Frontal cortex (tissue), 4 donors: ENCODE measurements at places on chromosomes 13 and 19. TPM values are rescaled to one million over a fixed set of nuclear protein-coding genes. Genes with fewer than 3 reads are reported as not detected.
A peak's percentile ranks its signal among the peaks of the same experiment; 100 is the strongest.

DNA sequence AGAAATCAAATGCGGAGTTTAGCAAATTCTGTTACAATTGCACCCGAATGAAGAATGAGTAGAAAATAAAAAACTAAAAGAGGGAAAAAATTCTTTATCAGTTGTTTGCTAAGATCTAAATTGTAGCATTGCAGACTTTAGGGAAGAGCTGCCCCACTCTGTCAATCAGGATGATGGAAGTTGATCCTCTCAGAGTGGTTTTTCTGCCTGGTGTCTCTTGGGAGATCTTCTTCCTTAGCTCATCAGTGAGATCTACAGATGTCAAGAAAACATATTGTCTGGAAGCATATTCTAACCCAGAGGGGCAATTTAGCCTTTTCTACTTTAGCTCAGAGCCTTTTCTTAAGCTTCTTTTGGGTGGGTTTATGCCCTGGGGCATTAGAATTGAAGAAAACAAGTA lies 223.2 kb upstream of the PCDH17 start:
- DNase-seq = no peak

The LILRA6 gene
- total RNA-seq = under 0.01 TPM

- DNase-seq = no peak
Observed at GRCh38 chr19:33640773-33641172, 19.0 kb downstream of the CHST8 start.

The ABCA7 gene
- 2.0 TPM for total RNA-seq

- no peak for DNase-seq
Observed at GRCh38 chr13:85651440-85651839, 147.8 kb downstream of the SLITRK6 start.

GRCh38 chr19:31781542-31781941 lies 432.3 kb upstream of the TSHZ3 start:
- no peak for DNase-seq

DNA sequence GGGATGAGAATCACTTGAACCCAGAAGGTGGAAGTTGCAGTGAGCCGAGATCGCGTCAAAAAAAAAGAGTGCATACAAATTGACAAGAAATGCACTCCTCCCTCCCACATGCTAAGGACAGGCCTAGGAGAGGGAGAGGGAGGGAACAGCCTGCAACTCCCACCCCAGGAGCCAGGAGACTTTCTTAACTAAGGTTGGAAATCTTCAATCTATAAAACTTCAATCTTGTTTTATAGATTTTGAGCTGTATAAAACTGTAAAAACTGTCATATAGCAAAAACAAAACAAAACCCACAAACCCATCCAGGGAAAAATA lies 1.3 kb upstream of the SYCN start:
- no peak for DNase-seq

DNA sequence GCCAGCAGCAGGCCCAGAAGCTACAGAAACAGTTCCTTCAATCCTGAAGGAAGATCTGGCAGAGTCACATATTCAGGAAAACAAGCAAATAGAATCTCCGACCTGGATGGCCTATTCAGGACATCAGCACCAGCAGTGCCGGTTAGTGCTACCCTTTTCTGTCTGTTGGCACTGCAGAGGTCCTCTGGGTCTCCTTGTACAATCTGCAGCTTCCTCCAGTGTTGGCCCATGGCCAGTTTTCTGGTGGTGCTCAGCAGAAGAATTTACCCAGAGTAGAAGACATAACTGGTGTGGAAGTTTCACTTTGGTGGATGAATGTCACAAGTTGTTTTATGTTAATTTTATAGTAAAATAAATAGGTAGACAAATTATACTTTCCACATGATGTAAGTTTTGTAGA lies 498.1 kb downstream of the COG6 start:
- no peak for DNase-seq

- no peak for DNase-seq
Observed at GRCh38 chr19:21308773-21309172, 20.4 kb downstream of the ZNF708 start.

GRCh38 chr13:88154001-88154400 lies 482.8 kb downstream of the SLITRK5 start:
- DNase-seq = no peak

DNA sequence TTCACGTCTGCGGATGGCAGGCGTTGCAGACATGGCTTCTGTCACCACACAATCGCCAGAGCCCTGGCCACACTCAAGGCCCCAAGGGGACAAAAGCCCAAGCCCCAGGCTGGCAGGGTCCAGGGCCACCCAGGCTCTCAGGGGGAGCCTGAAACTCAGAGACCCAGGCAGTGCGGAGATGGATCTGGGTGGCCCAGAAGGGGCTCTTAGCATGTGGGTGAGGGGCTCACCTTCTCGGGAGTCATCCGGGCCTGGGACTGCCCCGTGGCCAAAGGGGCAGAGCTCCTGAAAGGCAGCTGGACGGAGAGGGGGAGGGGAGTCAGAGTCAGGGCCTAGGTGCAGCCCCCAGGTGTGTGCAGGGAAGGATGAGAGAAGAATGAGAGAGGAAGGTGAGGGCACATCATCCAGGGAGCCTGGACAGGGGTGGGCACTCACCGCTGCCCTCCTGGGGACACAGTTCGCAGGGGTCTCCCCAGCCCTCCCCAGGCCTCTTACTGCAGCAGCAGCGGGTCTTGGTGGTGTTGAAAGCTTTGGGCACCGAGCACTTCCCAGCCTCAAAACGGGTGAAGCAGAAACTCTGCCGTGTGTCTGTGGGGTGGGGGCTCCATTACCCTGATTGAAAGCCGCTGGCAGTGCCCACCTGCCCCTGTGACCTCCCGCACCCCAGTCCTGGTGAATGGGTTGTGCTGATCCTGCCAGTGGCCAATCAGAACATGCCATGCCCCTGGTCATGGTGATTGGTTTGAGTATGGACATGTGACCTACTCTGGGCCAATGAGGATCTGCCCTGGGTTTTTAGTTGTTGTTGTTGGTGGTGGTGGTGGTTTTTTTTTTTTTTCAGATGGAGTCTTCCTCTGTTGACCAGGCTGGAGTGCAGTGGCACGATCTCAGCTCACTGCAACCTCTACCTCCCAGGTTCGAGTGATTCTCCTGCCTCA lies 37.4 kb downstream of the CCL25 start:
- no peak for DNase-seq

DNA sequence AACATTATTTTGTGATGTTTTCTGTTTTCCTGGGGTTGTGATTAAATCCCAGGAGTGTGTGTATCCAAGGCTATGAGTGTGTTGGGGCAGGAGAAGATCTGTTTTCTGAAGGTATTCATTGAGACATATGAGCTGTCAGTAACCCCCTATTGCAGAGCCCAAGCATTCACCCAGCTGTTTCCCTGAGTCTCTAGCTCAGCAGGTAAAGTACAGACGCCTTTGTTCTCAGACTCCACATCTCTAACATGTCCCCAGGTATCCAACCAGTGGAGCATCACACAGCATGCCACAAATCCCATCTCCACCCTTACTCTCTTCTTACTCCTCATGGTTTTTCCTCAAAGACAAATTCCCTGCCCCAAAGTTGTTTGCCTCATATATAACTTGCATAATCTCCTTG lies 213.6 kb downstream of the PCDH20 start:
- DNase-seq = no peak

- DNase-seq = no peak
Observed at GRCh38 chr13:109673477-109673876, 112.9 kb downstream of the IRS2 start.

DNA sequence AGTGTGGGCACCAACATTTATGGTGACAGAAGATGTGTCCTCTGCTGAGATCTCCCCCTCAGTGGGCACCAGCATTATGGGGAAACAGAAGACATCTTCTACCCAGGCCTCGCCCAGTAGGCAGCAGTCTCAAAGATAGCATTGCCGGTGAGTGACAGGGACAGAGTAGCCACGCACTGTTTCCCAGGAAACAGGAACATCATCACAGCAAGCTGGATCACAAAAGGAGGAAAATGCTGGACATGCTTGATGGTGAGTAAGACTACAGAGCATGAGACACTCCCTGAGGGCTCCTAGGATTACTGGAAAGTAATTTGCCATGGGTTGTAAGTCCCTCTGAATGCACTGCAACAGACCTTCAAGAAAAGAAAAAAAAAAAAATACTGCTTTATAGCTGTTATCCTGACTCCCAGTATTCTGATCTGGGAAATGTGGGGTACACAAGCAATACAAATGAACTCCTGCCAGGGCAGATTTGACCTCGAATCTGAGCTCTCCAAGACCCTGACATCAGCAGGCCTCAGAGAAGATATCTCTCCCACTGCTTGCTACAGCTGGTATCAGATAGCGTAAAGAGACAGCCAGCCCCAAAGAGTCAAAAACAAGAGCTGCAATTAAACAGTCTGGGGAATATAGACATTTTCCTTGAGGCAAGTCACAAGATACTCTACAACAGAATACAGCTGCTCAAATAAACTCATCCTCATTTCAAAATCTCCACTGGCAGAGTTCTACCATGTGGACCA lies 180.4 kb downstream of the RBM26 start:
- no peak for DNase-seq

- no peak for DNase-seq
Observed at GRCh38 chr13:24148414-24149235, 11.9 kb upstream of the SPATA13 start.

The LRRC63 gene
- total RNA-seq = 2.0 TPM

The ZNF573 gene
- total RNA-seq = 51.8 TPM

GRCh38 chr13:41931337-41931736 lies 29.6 kb downstream of the VWA8 start:
- DNase-seq = no peak

The ZFP14 gene
- 65.6 TPM for total RNA-seq

The URAD gene
- total RNA-seq = not detected

The TBXA2R gene
- total RNA-seq = 0.41 TPM

- DNase-seq = no peak
Observed at GRCh38 chr19:54207676-54207982, 7.0 kb downstream of the RPS9 start.

The SLC15A1 gene
- total RNA-seq = under 0.01 TPM

GRCh38 chr13:101291206-101291605 lies 125.1 kb downstream of the NALCN start:
- DNase-seq = no peak

The C13orf42 gene
- under 0.01 TPM for total RNA-seq

The LMTK3 gene
- total RNA-seq = 10.6 TPM

The NRTN gene
- total RNA-seq = not detected

The CD70 gene
- total RNA-seq = not detected

DNA sequence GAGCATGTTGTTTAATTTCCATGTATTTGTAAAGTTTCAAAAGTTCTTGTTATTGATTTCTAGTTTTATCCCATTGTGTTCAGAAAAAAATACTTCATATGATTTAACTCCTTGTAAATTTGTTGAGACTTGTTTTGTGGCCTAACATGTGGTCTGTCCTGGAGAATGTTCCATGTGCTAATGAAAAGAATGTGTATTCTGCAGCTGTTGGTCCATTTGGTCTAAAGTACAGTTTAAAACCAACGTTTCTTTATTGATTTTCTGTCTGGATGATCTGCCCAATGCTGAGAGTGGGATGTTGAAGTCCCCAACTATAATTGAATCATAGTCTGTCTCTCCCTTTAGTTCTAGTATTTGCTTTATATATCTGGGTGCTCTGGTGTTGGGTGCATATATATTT lies 34.9 kb upstream of the TPP2 start:
- DNase-seq = no peak

The ZNF382 gene
- 96.2 TPM for total RNA-seq

DNA sequence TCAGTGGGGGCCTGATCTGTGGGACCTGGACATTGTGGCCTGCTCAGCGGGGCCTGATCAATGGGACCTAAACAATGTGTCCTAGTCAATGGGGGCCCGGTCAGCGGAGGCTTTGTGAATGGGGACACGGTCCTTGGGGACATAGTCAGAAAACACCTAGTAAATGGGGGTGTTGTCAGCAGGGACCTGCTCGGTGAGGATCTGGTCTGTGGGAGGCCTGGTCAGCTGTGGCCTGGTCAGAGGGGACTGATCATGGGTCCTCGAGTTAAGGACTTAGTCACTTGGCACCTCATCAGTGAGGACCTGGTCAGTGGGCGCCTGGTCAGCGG lies 44.5 kb upstream of the TPM4 start:
- no peak for DNase-seq

The PLPP2 gene
- 2.4 TPM for total RNA-seq

The ZNF497 gene
- total RNA-seq = 6.1 TPM

The PTGIR gene
- total RNA-seq = not detected

- no peak for DNase-seq
Observed at GRCh38 chr19:2097203-2097885, 629 bp downstream of the IZUMO4 start.

DNA sequence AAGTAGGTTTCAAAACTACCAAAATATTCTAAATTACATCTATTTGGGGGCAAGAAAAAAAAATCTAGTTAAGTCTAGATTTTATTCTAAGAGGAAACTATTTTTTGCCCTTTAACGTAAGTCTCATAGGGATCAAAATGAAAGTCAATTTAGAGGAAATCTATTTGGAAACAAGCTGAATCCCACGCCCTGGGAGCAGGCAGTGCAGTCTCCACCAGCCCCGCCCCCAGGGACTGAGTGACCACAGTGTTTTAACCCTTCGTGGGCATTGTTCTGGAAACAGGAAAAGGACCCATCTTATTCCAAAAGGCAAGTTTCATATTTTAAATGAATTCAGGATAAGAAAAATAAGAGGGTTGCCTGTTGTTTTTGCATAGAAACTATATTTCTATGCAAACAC lies 209.7 kb downstream of the SPRY2 start:
- peak; percentile 38 for DNase-seq
